C1 segment of cervical spinal cord (tissue), 14 donors: ENCODE measurements at places on chromosomes 3 and 15.

DNA sequence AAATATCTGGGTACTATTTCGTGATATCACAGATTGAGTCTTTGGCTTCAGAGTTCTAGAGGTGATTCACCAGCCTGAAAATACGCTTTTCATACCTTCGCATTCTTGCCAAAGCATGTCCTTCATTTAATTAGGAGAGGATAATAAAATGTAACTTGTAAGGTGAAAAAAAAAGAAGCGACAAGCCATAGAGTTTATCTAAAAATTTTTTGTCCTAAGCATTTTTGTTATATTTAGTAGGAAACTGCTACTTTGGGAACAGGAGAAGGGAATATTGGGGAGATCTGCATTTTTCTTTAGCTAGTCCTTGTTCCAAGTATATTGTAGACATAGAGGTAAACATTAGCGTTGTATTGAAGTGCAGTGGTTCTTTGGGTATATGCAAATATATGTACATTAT lies 120.1 kb downstream of the TCF12 start:
- DNase-seq: no peak

GRCh38 chr15:100022391-100022790 lies 289.2 kb upstream of the LYSMD4 start:
- no peak for DNase-seq

DNA sequence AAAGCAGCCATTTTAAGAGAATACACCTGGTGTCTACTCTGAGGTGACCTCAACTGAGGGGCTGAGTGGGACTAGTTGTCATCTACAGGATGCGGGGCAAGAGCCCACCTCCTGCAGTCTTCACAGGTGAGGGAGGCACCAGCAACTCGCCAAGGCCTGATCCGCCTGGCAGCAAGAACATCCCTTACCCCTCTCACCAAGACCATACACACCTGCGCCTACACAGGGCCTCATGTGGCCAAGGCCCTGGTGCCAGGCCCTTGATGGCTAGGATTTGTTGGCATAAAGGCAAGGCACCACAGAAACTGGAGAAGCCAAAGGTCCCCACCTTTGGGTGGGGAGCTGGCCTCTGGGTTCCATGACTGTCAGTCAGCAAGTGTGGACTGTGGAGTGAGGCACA lies 18.4 kb downstream of the ELP6 start:
- no peak for DNase-seq

GRCh38 chr3:110015231-110015963 lies 678.1 kb upstream of the DPPA4 start:
- no peak for DNase-seq

- no peak for DNase-seq
Measured at GRCh38 chr3:177498037-177498857, 301.0 kb upstream of the TBL1XR1 start.

- no peak for DNase-seq
Measured at GRCh38 chr3:115685097-115685496, 61.8 kb downstream of the GAP43 start.

DNA sequence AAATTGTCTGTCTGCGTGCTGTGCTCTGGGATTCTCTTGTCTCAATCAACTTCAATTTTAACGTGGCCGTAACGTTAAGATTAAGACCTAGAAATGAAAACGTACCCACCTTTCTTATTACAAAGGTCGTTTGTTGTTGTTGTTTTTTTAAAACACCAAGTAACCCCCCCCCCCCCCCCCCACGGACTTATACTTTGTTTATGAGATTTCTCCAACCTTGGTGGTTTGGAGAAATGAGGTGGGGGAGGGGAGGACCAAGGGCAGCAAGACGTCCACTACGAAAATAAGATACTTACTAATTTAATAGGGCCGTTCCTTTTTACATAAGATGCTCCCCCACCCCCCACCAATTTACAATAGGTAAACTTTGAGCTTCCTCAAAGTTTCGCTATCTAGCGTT lies 244.4 kb upstream of the TOPAZ1 start:
- no peak for DNase-seq

DNA sequence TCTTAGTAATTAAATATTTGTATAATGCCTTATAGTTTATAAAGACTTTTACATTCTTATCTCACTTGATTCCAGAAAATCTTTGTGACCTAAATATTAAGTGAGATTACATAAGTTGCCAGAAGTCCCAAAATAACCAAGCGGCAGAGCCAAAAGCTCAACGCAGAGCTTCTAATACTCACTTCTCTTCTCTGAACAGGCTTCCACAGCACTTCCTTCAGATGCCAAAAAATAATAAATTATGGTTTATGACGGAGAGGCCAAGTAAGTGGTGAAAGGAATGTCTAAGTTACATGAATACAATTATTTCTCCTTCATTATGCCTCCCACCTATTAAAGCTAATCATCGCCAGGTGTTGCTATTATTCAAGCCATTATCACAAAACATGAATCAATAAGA lies 110.3 kb downstream of the GBE1 start:
- no peak for DNase-seq

DNA sequence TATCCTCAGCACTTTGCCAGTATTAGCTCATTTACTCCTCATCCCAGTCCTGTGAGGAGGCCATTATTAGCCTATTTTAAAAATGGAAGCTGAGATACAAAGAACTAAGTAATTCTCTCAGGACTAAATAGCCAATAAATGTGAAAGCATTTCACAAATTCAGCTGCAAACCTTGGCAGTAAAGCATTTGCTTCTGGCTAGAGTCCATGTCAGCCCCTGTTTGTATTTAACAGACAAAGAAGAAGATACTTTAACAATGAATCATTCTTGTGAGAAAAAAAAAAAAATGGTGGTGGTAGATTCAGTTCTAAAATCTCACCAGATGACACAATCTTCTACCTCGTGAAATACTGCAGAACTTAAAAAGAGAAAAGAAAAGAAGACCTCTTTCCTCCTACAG lies 85.0 kb upstream of the CNTN6 start:
- DNase-seq: no peak

- DNase-seq: no peak
Measured at GRCh38 chr3:143031327-143031726, 30.0 kb downstream of the U2SURP start.

- no peak for DNase-seq
Measured at GRCh38 chr15:101437618-101438481, 51.7 kb downstream of the PCSK6 start.

DNA sequence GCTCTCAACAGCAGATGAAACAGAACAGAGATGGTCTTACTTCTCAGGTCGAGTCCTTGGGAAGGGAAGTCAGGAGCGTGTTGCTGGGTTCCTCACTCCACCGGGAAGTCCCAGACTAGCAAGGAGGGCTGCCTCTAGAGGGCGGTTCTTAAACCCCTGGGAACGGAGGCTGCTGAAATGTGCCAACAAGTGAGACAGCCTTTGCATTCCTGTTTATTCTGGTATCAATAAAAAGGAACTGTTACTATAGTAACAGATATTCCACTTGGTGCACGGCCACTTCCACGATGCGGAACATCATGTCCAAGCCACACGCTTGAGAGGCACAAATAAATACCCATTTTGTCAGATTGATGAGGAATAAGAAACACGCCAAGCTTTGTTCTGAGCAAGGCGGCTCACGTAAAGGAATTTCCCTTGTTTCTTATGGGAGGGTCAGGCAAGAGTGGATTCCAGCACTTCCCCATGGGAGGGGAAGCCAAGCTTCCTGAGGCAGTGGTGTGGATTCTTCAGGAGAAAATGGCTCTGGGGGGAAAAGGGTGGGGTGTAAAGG lies at the start of gene FAM107A:
Gene FAM107A (minus strand): TSS at position 123 of the 553 bp plus-strand sequence. CDS start 7,531 bp downstream, outside the sequence.
- DNase-seq: no peak

DNA sequence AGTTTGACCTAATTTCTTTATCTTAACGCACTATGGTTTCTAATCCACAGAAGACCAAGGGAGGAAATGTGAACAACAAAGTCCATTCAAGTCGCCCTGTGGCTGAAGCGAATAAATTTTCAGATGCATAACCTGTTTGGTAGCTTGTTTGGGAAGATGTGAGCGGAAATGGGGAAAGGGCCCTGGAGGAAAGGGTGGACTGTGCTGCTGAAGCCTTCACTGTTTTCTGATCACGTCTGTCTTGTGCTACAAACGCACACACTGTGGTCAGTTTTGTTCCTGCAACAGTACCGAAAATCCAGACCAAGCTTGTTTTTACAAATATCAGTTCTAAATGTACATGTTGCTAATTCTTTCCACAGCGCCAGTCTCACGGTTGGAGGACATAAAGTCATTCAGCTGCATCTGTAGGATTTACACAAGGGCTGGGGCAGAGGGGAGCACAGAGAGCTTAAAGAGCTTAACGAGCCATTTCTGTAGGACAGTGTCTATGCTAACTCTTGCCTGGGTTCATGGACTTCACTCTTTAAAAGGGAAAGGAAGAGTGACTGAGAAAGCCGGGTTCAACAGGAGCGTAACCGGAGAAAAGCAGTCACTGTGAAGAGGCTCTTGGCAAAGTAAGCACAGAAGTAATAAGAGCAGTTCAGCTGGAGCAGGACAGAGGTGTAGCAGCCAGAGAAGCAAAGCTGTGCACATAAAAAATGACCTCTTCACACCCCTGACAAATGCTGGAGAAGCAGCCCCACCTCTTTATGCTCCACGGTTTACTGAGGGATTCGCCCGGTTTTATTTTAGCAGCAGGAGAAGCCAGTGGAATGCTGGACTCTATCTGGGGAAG lies 66.6 kb downstream of the USF3 start:
- DNase-seq: no peak

- DNase-seq: no peak
Measured at GRCh38 chr3:161187046-161187445, 34.1 kb upstream of the NMD3 start.

DNA sequence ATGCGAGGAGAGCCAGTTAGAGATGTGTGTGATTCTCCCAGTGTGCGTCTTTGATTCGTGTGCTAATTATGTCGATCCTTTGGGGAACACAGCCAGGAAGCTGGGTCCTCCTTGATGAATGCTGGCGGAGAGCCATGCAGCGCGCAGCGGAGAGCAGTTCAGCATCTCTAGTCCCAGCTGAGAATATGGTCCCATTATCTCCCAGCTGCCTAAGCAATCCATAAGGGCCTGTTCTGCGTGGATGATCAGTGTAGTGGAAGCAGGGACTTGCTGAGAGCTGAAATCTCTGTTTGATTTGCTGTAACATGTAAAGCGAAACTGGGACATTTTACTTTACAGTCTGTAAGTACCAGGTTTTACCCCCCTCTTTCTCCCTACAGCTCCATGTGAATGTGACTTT lies 412.7 kb downstream of the CNTN4 start:
- peak; percentile 4 for DNase-seq

DNA sequence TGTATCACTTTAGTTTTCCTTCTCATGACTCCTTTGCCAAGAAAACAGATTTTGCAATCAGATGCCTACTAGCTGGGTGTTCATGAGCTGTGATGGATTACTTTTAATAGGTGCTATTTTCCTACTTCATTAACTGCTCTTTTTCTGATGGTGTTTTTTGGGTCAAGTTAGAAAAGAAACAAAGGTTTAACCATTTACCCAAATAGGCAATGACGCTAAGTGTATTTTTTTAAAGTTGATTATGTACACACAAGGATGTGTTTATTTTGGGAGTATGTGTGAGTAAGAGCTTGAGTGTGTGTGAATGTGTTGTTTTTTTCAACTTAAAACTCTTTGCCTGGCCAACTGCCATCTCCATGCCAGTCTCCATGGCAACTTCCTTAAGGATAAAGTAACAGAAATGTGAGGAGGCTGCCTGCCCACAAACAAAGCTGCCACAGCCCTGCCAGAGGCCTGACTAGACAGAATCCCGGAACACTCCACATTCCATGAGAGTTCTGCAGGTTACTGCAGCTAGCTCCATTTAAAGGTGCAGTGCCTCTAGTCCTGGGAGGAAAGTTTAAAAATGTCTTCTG lies 215.6 kb upstream of the RBMS3 start:
- DNase-seq: no peak

DNA sequence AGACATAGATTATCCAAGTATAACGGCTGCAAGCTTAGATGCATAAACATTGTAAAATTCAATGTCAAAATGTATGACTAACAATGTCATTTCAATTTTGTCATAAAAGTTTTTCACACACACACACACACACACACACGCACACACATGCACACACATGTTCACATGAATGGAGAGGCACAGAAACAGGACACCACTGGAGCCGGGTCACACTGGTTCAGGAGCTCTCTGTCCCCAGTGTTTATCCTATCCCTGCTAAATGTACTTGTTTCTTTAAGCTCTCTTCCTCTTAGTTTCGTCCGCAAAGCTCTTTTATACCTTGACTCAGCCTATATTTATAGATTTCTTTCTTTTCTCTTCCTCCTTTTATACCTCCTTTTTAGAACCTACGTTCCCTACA lies 249.9 kb downstream of the CADPS start:
- DNase-seq: no peak

- DNase-seq: no peak
Measured at GRCh38 chr3:33687406-33688010, 30.5 kb downstream of the CLASP2 start.

- DNase-seq: no peak
Measured at GRCh38 chr15:44319385-44319784, 30.9 kb downstream of the GOLM2 start.

DNA sequence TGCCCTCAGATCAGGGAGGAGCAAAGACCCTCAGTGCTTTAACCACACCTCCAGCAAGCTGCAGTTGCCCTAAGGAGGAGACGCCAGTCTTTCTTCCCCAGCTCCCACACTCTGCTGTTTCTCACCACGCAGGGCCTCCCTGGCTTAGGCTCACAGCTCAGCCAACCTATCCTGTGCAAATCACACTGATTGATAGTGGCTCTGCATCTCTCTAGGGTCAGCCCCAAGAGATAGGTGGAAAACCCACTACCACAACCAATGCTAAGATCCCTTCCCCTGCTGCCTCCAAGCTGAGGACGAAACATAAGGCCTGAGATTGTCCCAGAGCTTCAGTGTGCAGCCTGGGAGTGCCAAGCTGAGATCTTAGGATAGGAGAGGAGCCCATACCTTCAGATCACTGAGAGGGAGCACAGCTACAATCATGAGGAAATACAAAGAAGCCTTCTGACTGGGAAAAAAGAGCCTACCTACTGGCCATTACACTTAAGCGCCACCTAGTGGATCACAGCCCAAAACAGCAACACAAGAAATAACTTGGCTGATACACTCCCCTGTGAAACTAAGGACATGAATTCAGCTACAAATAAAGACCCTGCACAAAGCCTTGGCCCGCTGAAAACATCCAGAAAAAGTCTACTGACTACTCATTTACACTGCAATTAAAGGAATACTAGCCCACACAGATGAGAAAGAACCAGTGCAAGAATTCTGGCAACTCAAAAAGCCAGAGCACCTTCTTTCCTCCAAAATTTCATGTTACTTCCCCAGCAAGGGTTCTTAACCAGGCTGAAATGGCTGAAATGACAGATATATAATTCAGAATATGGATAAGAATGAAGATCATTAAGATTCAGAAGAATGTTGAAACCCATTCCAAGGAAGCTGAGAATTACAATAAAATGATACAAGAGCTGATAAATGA lies 271.5 kb upstream of the DCBLD2 start:
- no peak for DNase-seq

- DNase-seq: no peak
Measured at GRCh38 chr15:68440136-68440535, 8.2 kb upstream of the ITGA11 start.

- DNase-seq: no peak
Measured at GRCh38 chr3:45182915-45183871, 37.0 kb upstream of the CDCP1 start.
